Activated CD4-positive, alpha-beta memory T cell treated with anti-CD3 and anti-CD28 coated beads, Interleukin-2, amount 10 ng/mL, durations not matched to agents 7 days and 5 days (primary cell): ENCODE measurements at places on chromosomes 2 and 18.

GRCh38 chr2:169824373-169825333 lies at the start of gene METTL5:
Gene METTL5, minus strand, starts transcription at chr2:169824905. Its CDS starts 308 bp downstream, at chr2:169824597.
- no peaks in the 10 kb centered on the region for H3K27me3 ChIP-seq
- peak within 1 kb of the TSS; percentile 75 for H3K27ac ChIP-seq
- DNase-seq, result peak; percentile 83
- H3K36me3 ChIP-seq, result peaks cover 38% of the 10 kb centered on the region

- H3K27me3 ChIP-seq, result no peaks in the 10 kb centered on the region
- peak overlapping the region; percentile 87 for H3K27ac ChIP-seq
- peaks cover 88% of the 10 kb centered on the region for H3K4me1 ChIP-seq
Measured at GRCh38 chr2:207332480-207333212, 166.9 kb upstream of the KLF7 start.

GRCh38 chr2:61423714-61424113 lies 47.2 kb downstream of the USP34 start:
- H3K4me1 ChIP-seq, result peaks cover 52% of the 10 kb centered on the region
- no peak overlapping the region for H3K4me3 ChIP-seq
- H3K27me3 ChIP-seq, result no peaks in the 10 kb centered on the region
- H3K27ac ChIP-seq, result no peak overlapping the region

GRCh38 chr2:46887028-46887885 lies 28.3 kb downstream of the MCFD2 start:
- no peak for DNase-seq
- no peak overlapping the region for H3K27ac ChIP-seq
- no peaks in the 10 kb centered on the region for H3K4me1 ChIP-seq
- no peaks in the 10 kb centered on the region for H3K36me3 ChIP-seq
- peaks cover 34% of the 10 kb centered on the region for H3K27me3 ChIP-seq

DNA sequence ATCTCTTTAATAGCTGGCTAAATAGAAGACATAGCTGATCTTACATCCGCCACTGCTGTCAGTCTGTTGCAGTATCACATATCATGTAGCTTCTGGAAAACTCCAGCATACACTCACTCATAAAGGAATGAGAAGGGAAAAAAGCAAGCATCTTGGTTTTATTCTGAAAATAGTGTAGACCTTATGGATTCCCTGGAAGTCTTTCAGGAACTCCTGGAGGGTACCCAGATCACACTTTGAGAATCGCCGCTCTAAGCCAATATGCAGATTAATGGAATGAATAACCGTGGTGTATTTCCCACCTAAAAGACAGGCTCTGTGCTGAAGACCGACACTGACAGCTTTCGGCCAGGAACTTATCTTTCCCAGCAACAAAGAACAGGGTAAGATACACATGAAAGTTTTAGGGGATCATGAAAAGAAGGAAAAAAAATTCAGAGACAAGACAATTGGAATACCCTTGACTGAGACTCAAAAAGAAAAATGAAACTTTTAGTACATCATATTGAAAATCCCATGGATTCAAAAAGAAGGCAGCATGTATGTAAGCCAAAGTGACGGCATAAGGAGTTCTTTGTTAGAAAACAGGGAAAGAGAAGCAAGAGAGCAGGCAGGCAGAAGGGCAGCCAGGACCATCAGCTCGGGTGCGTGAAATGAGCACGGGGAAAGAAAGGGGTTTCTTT lies 56.4 kb upstream of the SEC11C start:
- no peak for DNase-seq
- H3K27me3 ChIP-seq, result peaks cover 18% of the 10 kb centered on the region
- no peaks in the 10 kb centered on the region for H3K36me3 ChIP-seq

DNA sequence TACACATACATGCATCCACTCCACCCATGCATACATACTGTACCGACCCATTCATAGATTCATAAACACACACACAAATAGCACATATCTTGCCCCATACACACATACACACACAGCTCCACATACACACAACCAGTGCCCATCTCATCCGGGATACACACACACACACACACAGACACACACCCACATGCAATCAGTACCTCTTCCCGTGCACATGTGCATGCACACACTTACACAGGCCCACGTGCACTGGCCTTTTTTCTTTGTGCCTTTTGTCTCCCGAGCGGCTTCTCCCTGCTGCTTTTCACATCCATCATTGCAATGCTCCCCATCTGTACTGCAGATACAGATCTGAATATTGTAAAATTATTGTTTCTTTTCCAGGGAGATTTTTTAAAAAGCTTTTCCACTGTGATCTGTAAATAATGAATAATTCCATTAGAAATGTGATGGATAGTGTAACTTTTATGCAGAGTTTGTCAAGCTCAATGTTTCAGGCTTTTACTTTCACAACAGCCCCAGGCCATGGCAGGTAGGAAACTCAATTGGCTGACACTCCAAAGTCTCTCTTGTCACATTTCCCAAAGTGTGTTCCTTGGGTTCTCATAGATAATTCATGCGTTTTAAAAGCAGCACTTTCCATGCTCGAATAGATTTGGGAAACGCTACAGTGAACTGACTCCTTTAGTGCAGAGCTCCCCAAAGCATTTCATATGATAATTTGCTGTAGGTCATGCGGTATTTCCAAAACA lies 393.5 kb downstream of the CTNNA2 start:
- no peaks in the 10 kb centered on the region for H3K36me3 ChIP-seq
- H3K4me1 ChIP-seq, result no peaks in the 10 kb centered on the region
- H3K4me3 ChIP-seq, result no peak overlapping the region
- DNase-seq, result no peak

DNA sequence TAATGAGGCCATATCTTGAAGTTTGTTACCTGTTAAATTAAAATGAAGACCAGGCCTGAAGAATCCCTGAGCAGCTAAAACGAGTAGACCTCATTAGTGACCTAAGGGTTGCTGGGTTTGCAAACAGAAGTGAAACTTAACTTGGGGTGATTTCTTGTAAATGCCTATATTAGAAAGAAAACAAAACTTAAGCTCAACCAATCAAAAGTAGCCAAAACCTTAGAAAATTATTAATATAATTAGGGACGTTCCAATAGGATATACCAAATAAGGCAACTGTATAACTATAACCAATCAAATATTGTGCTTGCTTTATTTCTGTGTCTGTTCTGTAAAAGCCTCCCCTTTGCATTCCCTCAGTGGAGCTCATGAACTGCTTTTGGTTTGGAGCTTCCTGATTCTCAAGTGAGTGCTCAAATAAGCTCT lies 137.9 kb upstream of the VRK2 start:
- DNase-seq, result no peak
- peaks cover 21% of the 10 kb centered on the region for H3K4me1 ChIP-seq
- H3K4me3 ChIP-seq, result no peak overlapping the region
- no peaks in the 10 kb centered on the region for H3K27me3 ChIP-seq

- no peaks in the 10 kb centered on the region for H3K4me1 ChIP-seq
- H3K27me3 ChIP-seq, result no peaks in the 10 kb centered on the region
- no peak overlapping the region for H3K27ac ChIP-seq
- no peak for DNase-seq
- H3K36me3 ChIP-seq, result peaks cover 49% of the 10 kb centered on the region
Measured at GRCh38 chr18:47113796-47114540, 36.3 kb downstream of the HDHD2 start.

DNA sequence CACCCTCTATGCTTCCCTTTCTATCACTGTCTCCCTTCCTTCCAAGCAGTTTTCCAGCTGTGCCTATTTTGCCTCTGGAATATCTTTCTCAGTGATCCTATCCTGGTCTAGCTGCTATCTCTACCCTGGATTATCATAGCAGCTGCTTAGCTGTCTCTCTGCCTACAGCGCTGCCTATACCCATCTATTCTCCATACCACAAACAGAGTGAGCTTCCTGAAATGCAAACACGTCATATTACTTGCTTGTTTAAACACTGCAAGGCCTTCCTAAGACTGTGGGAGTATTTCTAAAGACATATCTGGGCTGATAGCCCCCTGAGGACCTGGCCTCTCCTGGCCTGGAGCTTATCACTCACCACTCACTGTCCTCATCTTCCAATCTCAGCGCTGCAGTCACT lies 220.1 kb downstream of the NAPG start:
- H3K4me1 ChIP-seq, result no peaks in the 10 kb centered on the region
- H3K27ac ChIP-seq, result no peak overlapping the region
- no peak overlapping the region for H3K4me3 ChIP-seq
- H3K36me3 ChIP-seq, result no peaks in the 10 kb centered on the region
- no peaks in the 10 kb centered on the region for H3K27me3 ChIP-seq

- DNase-seq, result no peak
- no peak overlapping the region for H3K4me3 ChIP-seq
- peaks cover 11% of the 10 kb centered on the region for H3K4me1 ChIP-seq
- H3K27ac ChIP-seq, result no peak overlapping the region
- peaks cover 1% of the 10 kb centered on the region for H3K27me3 ChIP-seq
- H3K36me3 ChIP-seq, result peaks cover 8% of the 10 kb centered on the region
Measured at GRCh38 chr2:196977507-196977906, 51.0 kb upstream of the PGAP1 start.

DNA sequence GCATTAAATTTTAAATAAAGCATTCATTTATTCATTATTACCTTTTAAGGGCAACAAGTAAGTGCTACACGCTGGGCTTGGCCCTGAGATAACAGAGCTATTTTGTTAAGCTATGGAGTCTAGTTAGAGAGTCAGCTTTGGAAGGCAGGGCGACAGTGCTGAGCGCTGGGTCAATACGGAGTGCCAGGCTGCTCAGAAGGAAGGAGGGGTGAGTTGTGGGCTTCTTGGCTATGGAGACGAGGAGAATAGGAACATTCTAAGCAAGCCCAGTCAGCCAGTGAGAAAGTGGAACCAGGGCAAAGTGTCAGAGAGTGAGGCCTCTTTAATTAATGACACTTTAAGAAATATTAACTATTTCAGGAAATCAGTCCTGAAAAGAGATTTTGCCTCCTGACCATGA lies 288.4 kb downstream of the LRRTM1 start:
- no peaks in the 10 kb centered on the region for H3K36me3 ChIP-seq
- no peaks in the 10 kb centered on the region for H3K27me3 ChIP-seq
- no peak overlapping the region for H3K27ac ChIP-seq

- H3K27ac ChIP-seq, result no peak overlapping the region
- H3K4me3 ChIP-seq, result no peak overlapping the region
- H3K36me3 ChIP-seq, result no peaks in the 10 kb centered on the region
- H3K27me3 ChIP-seq, result peaks cover 2% of the 10 kb centered on the region
- no peaks in the 10 kb centered on the region for H3K4me1 ChIP-seq
Measured at GRCh38 chr2:151083856-151084795, 177.5 kb downstream of the RBM43 start.

DNA sequence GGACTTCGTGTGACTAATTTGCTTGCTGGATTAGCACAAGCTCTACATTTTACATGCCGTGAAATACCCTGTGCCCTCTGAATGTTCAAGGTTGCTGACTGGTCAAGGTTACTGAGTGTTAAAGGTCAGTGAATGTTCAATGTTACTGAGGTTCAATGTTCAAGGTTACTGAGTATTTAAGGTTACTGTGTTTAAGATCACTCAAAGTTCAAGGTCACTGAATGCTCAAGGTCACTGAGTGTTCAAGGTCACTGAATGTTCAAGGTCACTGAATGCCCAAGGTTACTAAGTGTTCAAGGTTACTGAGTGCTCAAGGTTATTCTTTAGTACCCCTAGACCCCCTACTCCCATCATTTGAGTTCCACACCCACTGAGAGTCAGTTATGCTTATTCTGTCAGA lies 277.6 kb downstream of the CLIP4 start:
- H3K27me3 ChIP-seq, result peaks cover 28% of the 10 kb centered on the region
- H3K27ac ChIP-seq, result no peak overlapping the region
- H3K36me3 ChIP-seq, result no peaks in the 10 kb centered on the region
- DNase-seq, result no peak

DNA sequence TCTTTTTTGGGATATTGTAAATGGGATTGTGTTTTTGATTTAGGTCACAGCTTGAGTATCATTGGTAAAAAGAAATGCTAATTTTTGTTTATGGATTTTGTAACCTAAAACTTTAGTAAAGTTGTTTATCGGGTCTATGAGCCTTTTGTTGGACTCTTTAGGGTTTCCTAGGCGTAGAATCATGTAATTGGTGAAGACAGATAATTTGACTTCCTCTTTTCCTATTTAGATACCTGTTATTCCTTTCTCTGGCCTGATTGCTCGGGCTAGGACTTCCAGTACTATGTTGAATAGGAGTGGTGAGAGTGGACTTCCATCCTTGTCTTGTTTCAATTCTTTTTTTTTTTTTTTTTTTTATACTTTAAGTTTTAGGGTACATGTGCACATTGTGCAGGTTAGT lies 149.0 kb downstream of the QPCT start:
- H3K27me3 ChIP-seq, result peaks cover 7% of the 10 kb centered on the region
- DNase-seq, result no peak
- H3K36me3 ChIP-seq, result no peaks in the 10 kb centered on the region
- no peak overlapping the region for H3K4me3 ChIP-seq
- no peak overlapping the region for H3K27ac ChIP-seq
- H3K4me1 ChIP-seq, result no peaks in the 10 kb centered on the region
